ENCODE measurements at places on chromosomes 3 and 15.

GRCh38 chr15:58361273-58361759 lies 70.5 kb upstream of the LIPC start:
- no peak overlapping the region for H3K4me3 ChIP-seq
- no peaks in the 10 kb centered on the region for H3K27me3 ChIP-seq
- no peak overlapping the region for H3K27ac ChIP-seq
- H3K36me3 ChIP-seq, result no peaks in the 10 kb centered on the region
- no peaks in the 10 kb centered on the region for H3K4me1 ChIP-seq

DNA sequence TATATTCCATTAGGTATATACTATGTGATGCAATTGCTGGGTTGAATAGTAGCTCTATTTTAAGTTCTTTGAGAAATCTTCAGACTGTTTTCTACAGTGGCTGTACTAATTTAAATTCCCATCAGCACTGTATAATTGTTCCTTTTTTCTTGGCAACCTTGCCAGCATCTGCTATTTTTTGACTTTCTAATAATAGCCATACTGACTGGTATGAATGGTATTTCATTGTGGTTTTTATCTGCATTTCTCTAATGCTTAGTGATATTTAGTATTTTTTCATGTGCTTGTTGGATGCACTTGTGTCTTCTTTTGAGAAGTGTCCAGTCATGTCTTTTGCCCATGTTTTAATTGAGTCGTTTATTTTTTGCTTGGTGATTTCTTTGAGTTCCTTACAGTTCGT lies 145.1 kb upstream of the PLSCR5 start:
- no peak overlapping the region for H3K27ac ChIP-seq
- no peak overlapping the region for H3K4me3 ChIP-seq

GRCh38 chr3:123335007-123335670 lies 113.8 kb downstream of the ADCY5 start:
- no peak overlapping the region for H3K27ac ChIP-seq
- H3K4me3 ChIP-seq, result no peak overlapping the region
- no peaks in the 10 kb centered on the region for H3K4me1 ChIP-seq
- no peak for DNase-seq
- no peaks in the 10 kb centered on the region for H3K27me3 ChIP-seq
- no peaks in the 10 kb centered on the region for H3K36me3 ChIP-seq

DNA sequence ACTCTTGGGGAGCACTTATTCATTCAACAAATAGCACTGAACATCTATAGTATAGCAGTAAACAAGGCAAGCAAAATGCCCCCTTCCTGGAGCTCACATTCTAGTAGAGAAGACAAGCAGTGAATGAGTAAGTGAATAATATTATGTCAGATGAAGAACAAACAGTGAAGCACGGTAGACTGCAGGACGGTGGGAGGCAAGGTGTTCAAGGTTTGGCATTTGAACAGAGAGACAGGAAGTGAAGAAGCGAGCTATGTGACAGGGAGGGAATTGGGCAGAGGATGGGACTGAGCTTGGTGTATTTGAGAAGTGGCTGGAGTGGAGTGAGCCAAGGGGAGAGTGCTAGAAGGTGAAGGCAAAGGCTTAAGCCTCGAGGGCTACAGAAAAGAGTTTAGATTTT lies 1.4 kb downstream of the CRELD1 start:
- DNase-seq, result no peak
- H3K4me3 ChIP-seq, result no peak overlapping the region
- no peak overlapping the region for H3K27ac ChIP-seq
- H3K36me3 ChIP-seq, result no peaks in the 10 kb centered on the region
- no peaks in the 10 kb centered on the region for H3K4me1 ChIP-seq
- H3K27me3 ChIP-seq, result no peaks in the 10 kb centered on the region

GRCh38 chr3:452221-452620 lies 255.7 kb downstream of the CHL1 start:
- no peak overlapping the region for H3K4me3 ChIP-seq
- no peaks in the 10 kb centered on the region for H3K4me1 ChIP-seq
- DNase-seq, result no peak
- no peaks in the 10 kb centered on the region for H3K36me3 ChIP-seq

GRCh38 chr3:50490424-50490823 lies 13.0 kb downstream of the CACNA2D2 start:
- DNase-seq, result no peak
- no peaks in the 10 kb centered on the region for H3K27me3 ChIP-seq
- H3K27ac ChIP-seq, result no peak overlapping the region
- no peak overlapping the region for H3K4me3 ChIP-seq
- no peaks in the 10 kb centered on the region for H3K4me1 ChIP-seq

DNA sequence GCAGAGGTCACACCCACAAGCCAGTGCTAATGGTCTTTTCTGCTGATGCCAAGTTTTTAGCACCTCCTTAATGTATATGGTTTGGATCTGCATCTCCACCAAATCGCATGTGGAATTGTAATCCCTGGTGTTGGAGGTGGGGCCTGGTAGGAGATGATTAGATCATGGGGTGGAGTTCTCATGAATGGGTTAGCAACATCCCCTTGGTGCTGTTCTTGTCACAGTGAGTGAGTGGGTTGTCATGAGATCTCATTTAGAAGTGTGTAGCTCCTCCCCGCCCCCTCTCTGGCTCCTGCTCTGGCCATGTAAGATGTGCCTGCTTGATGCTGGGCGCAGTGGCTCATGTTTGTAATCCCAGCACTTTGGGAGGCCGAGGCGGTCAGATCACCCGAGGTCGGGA lies 37.3 kb upstream of the KLHL6 start:
- no peak overlapping the region for H3K27ac ChIP-seq
- DNase-seq, result no peak
- no peaks in the 10 kb centered on the region for H3K36me3 ChIP-seq
- no peaks in the 10 kb centered on the region for H3K4me1 ChIP-seq
- H3K4me3 ChIP-seq, result no peak overlapping the region

DNA sequence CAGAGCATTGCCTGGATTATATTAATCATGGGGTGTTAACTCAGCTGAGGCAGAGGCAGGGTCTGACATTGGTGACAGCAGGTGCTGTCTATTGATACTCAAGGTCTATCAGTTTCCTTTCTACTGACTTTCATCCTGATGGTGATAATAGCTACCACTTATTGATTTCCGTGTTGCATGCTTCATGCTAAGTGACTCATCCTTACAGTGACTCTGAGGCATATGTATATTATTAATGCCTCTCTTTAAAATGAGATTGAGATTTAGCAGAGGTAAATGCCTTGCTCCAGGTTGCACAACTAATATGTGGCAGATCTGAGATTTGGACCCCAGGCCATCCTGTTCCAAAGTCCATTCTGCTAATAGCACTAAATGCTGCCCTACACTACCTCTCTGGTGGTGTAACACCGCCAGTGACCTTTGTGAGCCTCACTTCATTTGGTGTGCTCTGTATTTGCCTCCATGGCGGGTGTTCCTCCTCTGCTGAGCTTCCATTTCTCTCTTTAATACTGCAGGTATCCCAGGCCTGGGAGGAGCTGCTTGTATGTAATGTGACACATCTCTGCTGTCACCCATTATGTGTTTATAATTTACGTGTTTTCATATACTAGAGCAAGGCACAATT lies 50.4 kb downstream of the GPR171 start:
- H3K27ac ChIP-seq, result no peak overlapping the region
- no peaks in the 10 kb centered on the region for H3K4me1 ChIP-seq
- H3K27me3 ChIP-seq, result no peaks in the 10 kb centered on the region
- H3K4me3 ChIP-seq, result no peak overlapping the region
- H3K36me3 ChIP-seq, result no peaks in the 10 kb centered on the region
- no peak for DNase-seq

- peak; percentile 22 for DNase-seq
- H3K27me3 ChIP-seq, result no peaks in the 10 kb centered on the region
- H3K4me1 ChIP-seq, result peaks cover 13% of the 10 kb centered on the region
- no peak overlapping the region for H3K27ac ChIP-seq
- H3K36me3 ChIP-seq, result peaks cover 9% of the 10 kb centered on the region
- H3K4me3 ChIP-seq, result no peak overlapping the region
Observed at GRCh38 chr3:45546716-45547701, 47.5 kb upstream of the LIMD1 start.

- no peak overlapping the region for H3K27ac ChIP-seq
- no peak for DNase-seq
- H3K36me3 ChIP-seq, result no peaks in the 10 kb centered on the region
- no peaks in the 10 kb centered on the region for H3K27me3 ChIP-seq
Observed at GRCh38 chr3:126962756-126963155, 20.2 kb upstream of the PLXNA1 start.

DNA sequence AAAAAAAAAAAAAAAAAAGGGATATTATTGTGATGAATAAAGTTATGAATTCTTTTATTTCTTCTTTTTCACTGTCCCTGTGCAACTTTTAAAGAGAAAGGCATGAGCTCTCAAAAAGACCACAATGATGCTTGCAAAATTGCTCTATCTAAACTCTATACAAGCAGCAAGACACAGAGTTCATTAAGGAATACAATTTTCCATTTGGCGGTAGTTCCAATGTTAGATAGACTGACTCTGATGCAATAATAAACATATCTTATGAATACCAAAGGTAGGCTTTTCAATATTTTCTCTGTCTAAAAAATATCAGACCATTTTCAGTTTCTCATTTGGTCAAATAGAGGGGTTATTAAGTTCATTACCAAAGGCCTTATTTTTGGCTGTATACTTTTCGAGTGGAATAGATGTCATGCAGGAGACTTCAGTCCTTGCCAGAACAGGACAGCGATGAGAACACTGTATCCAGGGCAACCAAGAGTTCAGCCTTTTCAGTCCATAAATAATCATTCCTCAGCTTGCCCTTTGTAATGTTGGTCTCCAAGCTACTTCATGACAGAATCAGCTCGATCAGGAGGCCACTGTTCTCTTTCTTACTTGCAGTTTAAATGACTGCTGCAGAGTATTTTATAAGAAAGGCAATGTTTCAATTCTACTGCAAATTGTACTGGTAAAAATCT lies 162.9 kb upstream of the FAM3D start:
- H3K4me3 ChIP-seq, result no peak overlapping the region
- H3K27me3 ChIP-seq, result no peaks in the 10 kb centered on the region
- H3K36me3 ChIP-seq, result no peaks in the 10 kb centered on the region
- H3K4me1 ChIP-seq, result no peaks in the 10 kb centered on the region

DNA sequence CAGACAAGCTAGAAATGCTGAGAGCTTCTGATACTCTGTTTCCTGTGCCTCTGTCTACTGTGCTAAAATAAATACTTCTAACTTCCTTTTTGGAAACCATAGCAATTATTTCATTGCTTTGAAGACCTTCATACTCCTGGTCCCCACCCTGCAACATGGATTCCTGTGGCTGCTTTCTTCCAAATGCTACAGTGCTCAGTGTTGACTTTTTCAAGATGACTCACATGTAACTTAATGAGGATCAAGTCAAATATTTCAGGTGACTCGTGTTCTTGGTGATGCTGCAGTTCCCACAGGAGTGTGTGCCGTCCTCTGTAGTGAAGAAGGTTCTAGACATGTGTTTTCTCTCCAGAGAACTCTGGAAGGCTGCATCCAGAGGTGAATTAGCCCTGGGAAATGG lies 288.6 kb downstream of the CLSTN2 start:
- H3K4me1 ChIP-seq, result no peaks in the 10 kb centered on the region
- H3K27me3 ChIP-seq, result no peaks in the 10 kb centered on the region
- H3K36me3 ChIP-seq, result no peaks in the 10 kb centered on the region
- no peak overlapping the region for H3K4me3 ChIP-seq
- no peak overlapping the region for H3K27ac ChIP-seq
- no peak for DNase-seq

DNA sequence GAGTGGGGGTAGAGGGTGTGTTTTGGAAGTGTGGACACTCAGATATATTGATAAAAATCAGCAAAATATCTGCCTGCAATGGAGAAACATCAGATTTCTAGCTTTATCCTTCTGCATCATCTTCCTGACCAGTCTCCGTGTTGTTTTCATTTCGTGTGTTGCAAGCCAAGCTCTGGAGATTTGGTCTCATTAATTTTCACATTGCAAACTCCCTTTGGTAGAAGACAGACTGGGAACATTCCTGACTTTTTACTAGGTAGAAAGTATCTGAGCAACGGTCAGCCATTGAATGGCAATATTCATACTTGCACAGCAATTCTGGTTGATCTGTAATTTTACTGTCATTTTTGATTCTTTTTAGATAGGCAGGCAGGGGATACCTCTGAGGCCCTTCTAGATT lies 30.4 kb downstream of the FSTL1 start:
- DNase-seq, result no peak
- H3K4me3 ChIP-seq, result no peak overlapping the region
- H3K27ac ChIP-seq, result no peak overlapping the region
- H3K4me1 ChIP-seq, result peaks cover 4% of the 10 kb centered on the region
- H3K27me3 ChIP-seq, result no peaks in the 10 kb centered on the region

GRCh38 chr3:79516795-79517194 lies 251.0 kb downstream of the ROBO1 start:
- H3K27me3 ChIP-seq, result no peaks in the 10 kb centered on the region
- H3K36me3 ChIP-seq, result no peaks in the 10 kb centered on the region
- H3K27ac ChIP-seq, result no peak overlapping the region
- H3K4me1 ChIP-seq, result no peaks in the 10 kb centered on the region
- H3K4me3 ChIP-seq, result no peak overlapping the region

DNA sequence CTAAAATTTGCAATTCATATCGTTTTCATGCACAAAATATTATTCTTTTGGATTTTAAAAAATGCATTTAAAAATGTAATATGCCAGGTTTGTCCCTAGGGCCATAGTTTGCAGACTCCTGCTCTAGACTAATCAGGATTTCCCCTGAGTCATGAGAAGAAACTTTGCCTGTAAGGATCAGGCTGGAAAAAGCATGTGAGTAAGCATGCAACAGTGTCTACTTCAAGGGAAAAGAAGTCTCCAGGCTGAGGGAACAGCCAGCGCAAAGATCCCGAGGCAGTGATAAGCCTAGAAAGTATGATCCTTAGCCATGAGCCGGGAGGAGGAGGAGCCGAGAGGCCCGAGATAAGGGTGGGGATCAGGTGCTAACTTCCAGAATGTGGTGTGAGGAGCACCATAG lies 382.8 kb upstream of the CFAP20DC start:
- H3K4me1 ChIP-seq, result no peaks in the 10 kb centered on the region
- DNase-seq, result no peak
- H3K27me3 ChIP-seq, result no peaks in the 10 kb centered on the region
- H3K36me3 ChIP-seq, result no peaks in the 10 kb centered on the region
- no peak overlapping the region for H3K4me3 ChIP-seq

GRCh38 chr15:57286446-57287122 lies 89.7 kb upstream of the CGNL1 start:
- H3K4me3 ChIP-seq, result no peak overlapping the region
- peaks cover 8% of the 10 kb centered on the region for H3K36me3 ChIP-seq
- DNase-seq, result no peak
- no peaks in the 10 kb centered on the region for H3K4me1 ChIP-seq
- no peak overlapping the region for H3K27ac ChIP-seq
- H3K27me3 ChIP-seq, result no peaks in the 10 kb centered on the region

- no peaks in the 10 kb centered on the region for H3K4me1 ChIP-seq
- H3K4me3 ChIP-seq, result no peak overlapping the region
- H3K36me3 ChIP-seq, result no peaks in the 10 kb centered on the region
- DNase-seq, result no peak
Observed at GRCh38 chr3:18237251-18238005, 187.7 kb downstream of the SATB1 start.
